Epithelial cell of prostate (primary cell): ENCODE measurements at places on chromosomes 5 and 9.

GRCh38 chr9:83144492-83144891, 81.5 kb upstream of the RASEF start:
- DNase-seq, result no peak

DNA sequence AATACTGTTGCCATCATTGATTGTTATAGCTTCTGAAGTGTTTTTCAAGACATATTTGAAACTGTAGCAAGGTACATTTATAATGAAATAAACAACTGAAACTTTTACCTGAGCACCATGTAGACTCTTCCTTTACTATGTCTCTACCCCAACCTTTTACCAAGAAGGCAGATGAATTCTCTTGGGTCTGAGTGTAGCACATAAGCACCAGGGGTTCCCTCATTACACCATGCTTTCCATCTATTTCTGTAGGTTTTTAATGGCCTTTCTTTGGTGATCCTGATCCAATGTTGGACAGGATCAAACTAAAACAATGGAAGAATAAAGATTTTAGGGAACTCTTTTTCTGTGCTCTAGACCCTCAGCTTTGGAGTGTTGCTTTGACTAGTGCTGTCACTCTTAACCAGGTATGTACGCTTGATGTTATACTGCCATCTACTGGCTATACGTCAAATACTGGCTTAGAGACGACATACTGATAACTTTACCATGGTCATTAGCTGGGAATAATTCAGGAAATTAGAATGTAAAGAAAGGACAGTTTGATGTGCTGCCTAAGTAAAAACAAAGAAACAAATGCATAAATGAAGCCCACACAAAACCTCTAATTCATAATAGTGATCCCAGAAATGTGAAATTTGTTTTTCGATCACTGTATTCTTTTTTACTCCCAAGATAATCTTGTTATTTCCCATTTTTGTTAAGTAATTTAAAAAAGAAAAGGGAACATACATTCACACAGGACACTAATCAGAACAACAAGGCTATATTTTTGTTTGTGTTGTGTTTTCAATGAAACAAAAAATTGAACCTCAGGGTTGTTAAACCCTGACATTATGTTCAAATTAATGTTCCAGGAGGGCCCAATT, 30.7 kb downstream of the IFNW1 start:
- peak; percentile 16 for DNase-seq

DNA sequence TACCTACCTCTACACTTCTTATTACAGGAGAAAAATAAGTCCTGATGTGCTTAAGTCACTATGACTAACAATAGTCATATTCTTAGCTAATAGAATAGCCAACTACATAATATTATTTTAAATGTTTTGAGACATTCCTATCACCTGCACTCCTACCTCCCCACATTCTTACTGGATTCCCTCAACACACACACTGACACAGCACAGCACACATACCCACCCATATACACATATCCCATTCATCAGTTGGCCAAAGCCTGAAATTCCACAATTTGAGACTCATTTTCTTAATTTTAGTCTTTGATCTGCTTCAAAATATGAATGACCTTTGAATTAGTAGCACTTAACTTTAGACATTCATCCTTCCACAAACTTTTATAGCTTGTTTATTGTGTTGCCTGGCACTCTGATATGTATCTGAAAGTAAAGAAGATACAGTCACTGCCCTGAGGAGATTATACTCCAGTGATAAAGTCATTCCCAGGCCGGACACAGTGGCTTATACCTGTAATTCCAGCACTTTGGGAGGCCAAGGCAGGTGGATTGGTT, 168.3 kb upstream of the RASA1 start:
- DNase-seq, result no peak

- no peak for DNase-seq
Observed at GRCh38 chr9:118419676-118420075, 715.5 kb downstream of the TLR4 start.

DNA sequence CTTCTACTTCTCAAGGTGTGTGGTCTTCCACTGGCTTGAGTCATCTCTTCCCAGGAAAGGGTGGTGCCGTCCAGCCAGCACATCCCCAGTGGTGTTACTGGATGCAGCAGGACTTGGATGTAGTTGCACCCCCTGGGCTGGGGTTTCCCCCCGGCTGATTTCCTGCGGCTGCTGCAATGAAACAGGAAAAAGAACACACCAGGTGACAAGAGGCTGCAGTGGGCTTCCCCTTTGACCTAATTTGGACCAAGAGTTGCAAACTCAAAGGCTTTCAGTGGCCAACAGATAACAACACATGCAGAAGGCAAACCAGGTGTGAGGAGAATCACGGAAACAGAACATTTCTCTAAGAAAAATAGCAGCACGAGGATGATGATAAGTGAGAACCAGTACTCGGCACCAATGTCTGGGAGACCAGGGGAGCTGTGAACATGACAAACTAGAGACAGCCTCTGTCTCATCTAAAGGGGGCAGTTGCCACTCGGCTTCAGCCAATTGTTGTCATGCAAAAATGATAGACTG, 83.7 kb downstream of the PDE6A start:
- DNase-seq, result no peak
